ENCODE measurements at places on chromosomes 5 and 9. TPM values are rescaled to one million over a fixed set of nuclear protein-coding genes. Genes with fewer than 3 reads are reported as not detected.

DNA sequence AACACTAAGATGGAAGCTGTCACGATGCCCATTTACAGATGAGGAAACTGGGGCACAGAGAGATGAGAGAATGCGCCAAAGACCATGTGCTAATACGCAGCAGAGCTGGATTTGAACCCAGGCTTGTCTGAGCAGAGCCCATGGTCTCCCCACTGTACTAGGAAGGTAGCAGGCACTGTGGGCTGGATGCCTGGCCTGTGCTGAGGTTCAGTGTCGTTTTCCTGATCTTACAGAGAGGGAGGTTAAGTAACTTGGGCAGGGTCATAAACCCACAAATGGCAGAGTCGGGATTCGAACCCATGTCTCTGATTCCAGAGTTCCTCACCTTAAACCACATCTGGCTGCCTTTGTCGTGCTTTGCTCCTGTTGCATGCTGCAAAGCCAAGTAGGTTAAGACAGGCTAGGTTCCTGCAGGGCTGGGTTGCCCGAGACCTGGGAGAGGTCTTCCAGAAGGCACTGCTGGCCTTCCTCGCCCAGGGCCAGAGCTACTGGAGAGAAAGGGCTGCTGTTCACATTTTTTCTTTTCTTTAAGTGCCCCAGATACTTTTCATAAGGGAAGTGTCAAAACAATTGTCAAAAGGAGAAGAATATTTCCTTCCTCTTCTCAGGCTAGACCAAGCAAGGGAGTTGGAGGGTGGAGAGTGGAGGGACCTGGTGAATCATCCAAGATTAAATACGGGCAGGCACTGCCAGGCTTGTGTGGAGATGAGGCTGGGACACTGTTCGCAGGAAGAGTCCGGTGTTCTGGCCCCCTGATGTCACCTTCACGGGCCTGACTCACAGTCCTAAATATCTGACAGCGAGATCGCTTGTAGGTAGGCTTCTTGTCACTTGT is 3.2 kb downstream of the NEK6 start:
- no peak for DNase-seq

DNA sequence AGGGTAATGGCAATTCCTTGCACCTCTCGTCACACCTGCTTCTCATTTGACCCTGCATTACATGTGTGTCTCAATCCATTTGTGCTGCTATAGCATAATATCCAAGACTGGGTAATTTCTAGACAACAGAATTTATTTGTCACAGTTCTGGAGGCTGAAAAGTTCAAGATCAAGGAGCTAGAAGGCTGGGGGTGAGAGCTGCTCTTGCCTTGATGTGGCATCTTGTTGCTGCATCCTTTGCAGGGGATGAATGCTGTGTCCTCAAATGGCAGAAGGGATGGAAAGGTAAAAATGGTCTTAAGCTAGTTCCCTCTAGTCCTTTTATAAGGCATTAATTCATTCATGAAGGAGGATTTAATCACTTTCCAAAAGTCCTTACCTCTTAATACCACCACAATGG is 323.7 kb upstream of the RPS23 start:
- no peak for DNase-seq

- no peak for DNase-seq
Observed at GRCh38 chr9:38417003-38417945, 7.0 kb downstream of the IGFBPL1 start.

- no peak for DNase-seq
Observed at GRCh38 chr5:68169903-68170302, 45.7 kb upstream of the PIK3R1 start.

DNA sequence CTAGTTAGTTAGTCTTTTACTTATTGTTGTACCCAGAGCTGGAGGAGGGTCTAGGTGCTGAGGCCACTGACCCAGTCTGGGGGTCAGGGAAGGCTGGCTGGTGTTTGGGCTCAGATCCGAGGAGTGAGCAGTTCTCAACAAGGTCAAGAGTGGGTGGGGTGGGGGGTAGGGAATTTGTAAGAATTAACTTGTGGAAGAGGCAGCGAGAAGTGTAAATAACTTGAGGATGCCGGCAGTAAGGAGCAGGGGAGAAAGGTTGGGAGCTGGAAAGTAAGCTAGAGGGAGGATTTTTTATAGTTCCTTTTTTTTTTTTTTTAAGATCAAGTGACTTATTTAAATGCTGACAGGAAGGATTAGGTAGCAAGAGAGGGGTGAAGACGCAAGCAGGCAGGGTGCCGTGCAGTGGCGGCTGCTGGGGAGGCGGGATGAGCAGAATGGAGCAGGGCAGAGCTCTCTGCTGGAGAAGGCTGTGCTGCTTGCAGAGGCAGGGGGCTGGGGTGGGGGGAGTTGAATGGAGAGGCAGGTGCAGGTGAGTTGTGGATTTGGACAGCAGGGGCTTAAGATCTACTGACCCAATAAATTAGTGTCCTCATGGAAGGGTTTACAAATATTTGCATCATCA is 35.3 kb upstream of the SMIM32 start:
- DNase-seq, result no peak

DNA sequence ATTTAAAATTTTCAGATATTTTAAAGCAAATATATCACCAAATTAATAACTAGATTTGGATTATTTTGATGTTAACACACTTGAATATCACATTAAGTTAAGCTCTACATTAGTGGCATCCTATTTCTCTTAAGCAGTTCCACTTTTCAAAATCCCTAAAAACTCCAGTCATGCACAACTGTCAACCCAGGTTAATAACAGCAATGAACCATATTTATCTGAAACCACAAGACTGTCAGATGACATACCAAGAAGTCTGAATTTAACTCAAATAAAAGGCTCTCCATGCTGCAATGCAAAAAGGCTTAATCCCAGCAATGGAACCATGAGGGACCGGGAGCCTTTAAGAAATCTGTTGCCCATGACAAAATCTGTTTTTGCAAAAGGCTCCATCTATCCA is 27.5 kb downstream of the FNIP1 start:
- DNase-seq, result no peak

TMEM141 gene
- polyA plus RNA-seq, result 181 TPM

All from foreskin keratinocyte (primary cell).